T-helper 2 cell (primary cell): ENCODE measurements at places on chromosomes 16 and 17.

- no peak for DNase-seq
These were observed 89.7 kb downstream of the MARCHF10 start for GRCh38 chr17:62718429-62718828.

GRCh38 chr17:44915321-44915726 is at the start of gene GFAP:
Gene GFAP (minus strand): TSS chr17:44915500. CDS start chr17:44915486, 14 bp downstream.
- no peak for DNase-seq

DNA sequence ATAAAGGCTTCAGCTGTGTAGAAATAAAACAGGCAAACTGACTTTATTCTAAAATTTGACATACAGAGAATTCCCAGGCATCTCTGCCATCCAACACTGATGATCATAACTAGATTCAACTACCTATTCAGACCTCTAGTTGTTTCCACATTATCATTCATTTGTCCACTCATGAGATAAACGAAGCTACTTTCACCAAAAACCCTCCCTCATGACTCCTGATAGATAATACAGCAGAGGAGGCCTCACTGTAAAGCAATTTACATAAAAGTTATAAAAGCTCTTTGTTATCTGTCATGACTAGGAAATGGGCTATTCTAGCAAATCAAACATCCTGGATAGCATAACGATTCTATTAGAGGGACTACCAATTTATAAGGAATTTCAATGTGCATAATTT is 19.6 kb upstream of the RFFL start:
- DNase-seq, result no peak

- peak; percentile 52 for DNase-seq
These were observed 49.1 kb downstream of the STAT5A start for GRCh38 chr17:42337442-42337841.

DNA sequence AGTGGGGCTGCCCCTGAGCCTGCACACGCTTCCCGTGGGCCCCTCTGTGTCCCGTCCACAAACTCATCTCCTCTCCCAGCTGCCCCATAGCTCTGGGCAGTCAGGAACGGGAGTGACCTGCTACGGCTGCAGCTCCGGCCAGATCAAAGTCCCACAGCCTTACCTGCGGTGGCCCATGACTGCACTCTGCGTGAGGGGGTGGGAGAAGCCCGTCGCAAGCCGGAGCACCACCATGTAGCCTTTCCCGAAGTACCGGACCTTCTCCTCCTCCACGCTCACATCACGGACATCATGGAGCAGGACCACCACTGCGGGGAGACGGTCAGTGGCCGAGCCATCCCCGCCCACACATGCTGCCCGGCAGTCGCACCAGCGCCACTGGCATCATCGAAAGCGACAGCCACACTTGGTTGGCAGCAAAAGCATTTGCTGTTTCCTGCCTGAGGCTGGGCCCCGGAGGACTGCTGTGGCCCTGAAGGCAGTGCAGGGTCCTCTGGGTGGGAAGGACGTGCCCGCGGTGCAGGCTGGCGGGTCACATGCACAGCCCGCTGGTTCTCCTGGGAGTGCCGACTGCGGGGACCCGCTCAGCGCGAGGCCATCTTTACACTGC is 6.2 kb downstream of the CYBC1 start:
- no peak for DNase-seq

DNA sequence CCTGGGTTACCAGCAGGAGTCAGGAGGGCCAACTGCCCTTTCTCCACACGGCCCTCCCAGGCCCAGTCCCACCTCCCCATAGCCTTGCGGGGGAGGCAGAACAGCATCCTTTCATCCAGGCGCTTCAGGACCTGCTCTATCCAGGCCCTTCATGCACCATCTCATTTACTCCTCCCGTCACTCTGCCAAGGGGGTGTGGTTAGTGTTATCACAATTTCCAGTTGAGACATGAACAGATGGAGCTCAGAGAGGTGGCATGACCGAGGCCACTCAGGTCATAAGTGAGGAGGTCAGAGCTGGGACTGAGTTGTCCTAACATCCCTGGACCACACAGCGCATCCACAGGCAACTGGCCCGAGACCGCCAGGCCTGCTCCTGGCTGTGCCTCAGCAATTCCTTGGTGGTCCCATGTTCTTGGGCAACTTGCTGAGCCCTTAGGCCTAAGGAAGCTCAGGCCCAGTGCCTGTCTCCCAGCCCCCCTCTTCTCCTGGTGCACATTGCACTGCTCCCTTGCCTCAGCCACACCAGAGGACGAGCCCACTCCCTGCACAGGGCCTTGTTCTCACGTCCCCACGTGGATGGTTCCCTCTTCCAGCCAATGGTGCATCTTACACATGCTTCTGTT is 23.8 kb downstream of the C17orf100 start:
- no peak for DNase-seq

GRCh38 chr17:376936-377863 is 24.6 kb upstream of the RPH3AL start:
- no peak for DNase-seq
